ENCODE measurements at places on chromosomes 7 and 10.
A peak's percentile ranks its signal among the peaks of the same experiment; 100 is the strongest.

DNA sequence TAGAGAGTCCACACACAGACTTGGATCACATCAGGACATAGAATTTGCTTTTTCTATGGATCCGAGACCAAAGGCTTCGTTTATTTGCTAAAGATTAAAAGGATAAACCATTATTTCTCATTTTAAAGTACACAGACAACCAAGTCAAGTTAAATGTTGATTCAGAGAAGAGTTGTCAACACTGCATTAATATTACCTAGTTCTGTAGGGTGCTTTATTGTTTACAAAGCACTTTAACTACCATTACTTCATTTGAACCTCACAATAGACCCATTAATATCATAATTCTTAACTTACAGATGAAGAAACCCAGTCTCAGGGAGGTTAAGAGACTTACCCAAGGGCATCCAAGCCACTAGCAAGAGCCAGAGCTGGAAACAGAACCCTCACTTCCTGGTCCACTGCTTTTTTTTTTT, 43.2 kb upstream of the GSAP start:
- no peak for DNase-seq
- H3K27ac ChIP-seq, result no peak overlapping the region
- no peak overlapping the region for H3K4me3 ChIP-seq

- no peak overlapping the region for H3K27ac ChIP-seq
- DNase-seq, result no peak
- H3K4me3 ChIP-seq, result no peak overlapping the region
- H3K4me1 ChIP-seq, result no peaks in the 10 kb centered on the region
- H3K36me3 ChIP-seq, result no peaks in the 10 kb centered on the region
- H3K27me3 ChIP-seq, result no peaks in the 10 kb centered on the region
Observed at GRCh38 chr7:140159497-140159896, 17.3 kb downstream of the KDM7A start.

- no peak overlapping the region for H3K4me3 ChIP-seq
- DNase-seq, result no peak
- no peak overlapping the region for H3K27ac ChIP-seq
- no peaks in the 10 kb centered on the region for H3K4me1 ChIP-seq
Observed at GRCh38 chr7:48011323-48011722, 17.6 kb downstream of the SUN3 start.

GRCh38 chr7:32881074-32881982, 10.2 kb downstream of the KBTBD2 start:
- DNase-seq, result no peak
- H3K36me3 ChIP-seq, result no peaks in the 10 kb centered on the region
- H3K4me1 ChIP-seq, result no peaks in the 10 kb centered on the region
- no peaks in the 10 kb centered on the region for H3K27me3 ChIP-seq
- no peak overlapping the region for H3K4me3 ChIP-seq

- H3K4me1 ChIP-seq, result no peaks in the 10 kb centered on the region
- no peak overlapping the region for H3K27ac ChIP-seq
- H3K4me3 ChIP-seq, result no peak overlapping the region
- H3K27me3 ChIP-seq, result no peaks in the 10 kb centered on the region
Observed at GRCh38 chr10:28111712-28112111, 112.8 kb upstream of the ODAD2 start.

DNA sequence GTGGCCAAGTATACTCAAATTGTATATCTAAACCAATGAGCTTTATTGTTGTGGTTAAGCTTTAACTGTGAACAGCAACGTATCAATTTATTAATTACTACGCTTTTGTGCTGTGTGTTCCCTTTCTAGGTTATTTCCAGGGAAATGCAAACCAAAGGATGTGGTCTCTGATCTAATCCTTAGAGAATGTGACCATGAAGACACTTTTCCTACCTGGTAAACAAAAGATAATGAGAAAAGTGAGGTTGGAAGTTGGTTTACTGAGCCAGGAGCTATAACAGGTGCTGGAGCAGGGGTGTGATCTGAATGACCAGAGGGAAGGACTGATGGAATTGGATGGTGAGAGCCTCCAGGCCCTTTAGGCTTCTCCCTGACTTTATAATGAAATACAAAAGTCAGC, 25.4 kb upstream of the CALU start:
- DNase-seq, result no peak
- no peak overlapping the region for H3K27ac ChIP-seq

DNA sequence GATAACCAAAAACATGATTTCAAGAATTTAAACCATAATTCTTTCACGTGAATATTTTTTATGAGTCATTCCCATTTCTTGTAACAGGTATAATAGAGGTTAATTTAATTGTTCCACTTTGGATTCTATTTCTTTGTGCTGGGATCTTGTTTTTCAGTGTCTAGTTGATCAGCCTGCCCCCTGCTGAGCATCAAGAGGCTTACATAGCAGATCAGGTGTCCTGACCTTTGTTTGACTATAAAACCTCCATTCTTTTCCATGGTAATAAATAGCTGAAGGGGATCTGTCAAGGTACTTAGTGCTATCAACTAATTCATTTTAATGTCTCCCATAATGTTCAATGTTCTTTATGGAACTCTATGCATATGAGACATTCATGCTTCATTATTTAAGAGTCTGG, 4.9 kb downstream of the COL17A1 start:
- H3K4me1 ChIP-seq, result peaks cover 7% of the 10 kb centered on the region
- H3K27me3 ChIP-seq, result no peaks in the 10 kb centered on the region
- no peaks in the 10 kb centered on the region for H3K36me3 ChIP-seq
- no peak overlapping the region for H3K4me3 ChIP-seq
- DNase-seq, result no peak
- H3K27ac ChIP-seq, result no peak overlapping the region

DNA sequence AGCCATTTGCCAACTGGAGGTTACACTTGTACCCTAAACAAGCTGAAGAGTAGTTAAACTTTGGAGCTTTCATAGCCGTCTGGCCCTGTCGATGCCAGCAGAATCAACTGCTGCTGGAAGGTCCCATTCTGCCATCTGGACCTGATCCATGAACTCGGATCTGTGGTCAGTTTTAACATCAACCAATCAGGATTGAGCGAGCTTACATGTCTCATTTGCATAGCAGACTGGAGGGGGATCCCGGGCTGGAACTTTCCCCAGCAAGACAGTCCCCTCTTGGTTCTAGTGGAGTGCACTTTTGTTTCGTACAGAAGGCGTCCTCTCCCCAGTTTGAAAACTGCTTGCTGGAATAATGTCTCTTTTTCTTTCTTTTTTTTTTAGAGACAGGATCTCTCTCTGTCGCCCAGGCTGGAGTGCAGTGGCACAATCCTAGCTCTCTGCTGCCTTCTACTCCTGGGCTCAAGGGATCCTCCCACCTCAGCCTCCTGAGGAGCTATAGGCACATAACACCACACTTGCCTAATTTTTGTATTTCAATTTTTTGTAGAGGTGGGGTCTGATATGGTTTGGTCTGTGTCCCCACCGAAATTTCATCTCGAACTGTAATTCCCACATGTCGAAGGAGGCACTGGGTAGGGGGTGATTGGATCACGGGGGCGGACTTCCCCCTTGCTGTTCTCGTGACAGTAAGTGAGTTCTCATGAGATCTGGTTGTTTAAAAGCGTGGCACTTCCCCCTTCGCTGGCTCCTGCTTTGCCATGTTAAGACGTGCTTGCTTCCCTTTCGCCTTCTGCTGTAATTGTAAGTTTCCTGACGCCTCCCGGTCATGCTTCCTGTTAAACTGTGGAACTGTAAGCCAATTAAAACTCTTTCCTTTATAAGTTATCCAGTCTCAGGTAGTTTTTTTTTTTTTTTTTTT, 42.8 kb upstream of the SEPHS1 start:
- H3K27ac ChIP-seq, result no peak overlapping the region
- peaks cover 4% of the 10 kb centered on the region for H3K4me1 ChIP-seq
- no peak overlapping the region for H3K4me3 ChIP-seq
- H3K27me3 ChIP-seq, result no peaks in the 10 kb centered on the region

DNA sequence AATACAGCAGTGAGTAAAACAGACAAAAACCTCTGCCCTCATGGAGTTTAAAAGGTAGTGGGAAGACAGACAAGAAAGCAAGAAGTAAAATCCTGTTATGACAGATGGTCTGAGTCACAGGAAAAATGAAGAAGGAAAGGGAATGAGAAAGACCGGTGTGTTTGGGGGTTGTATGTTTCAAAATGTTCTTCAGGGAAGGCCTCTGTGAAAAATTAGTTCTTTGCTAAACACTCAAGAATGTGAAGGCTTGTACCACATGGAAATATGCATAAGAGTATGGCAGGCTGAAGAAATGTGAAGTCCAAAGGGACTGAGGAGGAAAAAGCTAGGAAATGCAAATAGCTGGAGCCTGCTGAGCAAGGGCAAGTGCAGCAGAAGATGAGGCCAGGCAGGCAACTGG, 315.9 kb upstream of the SEMA3A start:
- H3K4me1 ChIP-seq, result no peaks in the 10 kb centered on the region
- H3K4me3 ChIP-seq, result no peak overlapping the region
- DNase-seq, result no peak
- H3K27me3 ChIP-seq, result no peaks in the 10 kb centered on the region
- H3K27ac ChIP-seq, result no peak overlapping the region

GRCh38 chr7:44144968-44145478, 3.9 kb upstream of the MYL7 start:
- H3K27me3 ChIP-seq, result peaks cover 8% of the 10 kb centered on the region
- H3K36me3 ChIP-seq, result no peaks in the 10 kb centered on the region

GRCh38 chr7:19589446-19589845, 119.4 kb downstream of the POLR1F start:
- DNase-seq, result no peak
- H3K4me3 ChIP-seq, result no peak overlapping the region
- no peaks in the 10 kb centered on the region for H3K36me3 ChIP-seq
- H3K27me3 ChIP-seq, result no peaks in the 10 kb centered on the region
- no peaks in the 10 kb centered on the region for H3K4me1 ChIP-seq

GRCh38 chr7:6020371-6021286, 10.5 kb upstream of the ANKRD61 start:
- no peaks in the 10 kb centered on the region for H3K4me1 ChIP-seq
- H3K27ac ChIP-seq, result no peak overlapping the region
- H3K27me3 ChIP-seq, result no peaks in the 10 kb centered on the region
- H3K4me3 ChIP-seq, result no peak overlapping the region

DNA sequence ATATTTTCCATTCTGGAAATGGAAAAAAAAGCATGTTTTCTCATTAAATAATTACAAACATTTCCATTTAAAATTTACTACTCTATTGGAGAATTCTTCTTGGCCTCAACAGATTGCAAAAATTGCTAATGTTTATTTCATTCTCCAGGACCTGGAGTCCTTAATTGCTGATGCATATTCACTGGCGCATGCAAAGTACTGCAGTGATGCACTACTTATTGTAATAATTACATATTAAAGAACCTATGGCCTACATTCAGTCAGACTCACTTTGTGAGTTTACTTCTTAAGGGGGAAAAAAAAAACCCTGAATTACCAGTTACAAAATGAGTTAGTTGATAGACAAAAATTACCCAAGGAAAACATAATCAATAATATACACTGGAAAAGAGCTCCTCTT, 391.0 kb upstream of the LRRTM3 start:
- no peaks in the 10 kb centered on the region for H3K36me3 ChIP-seq
- no peaks in the 10 kb centered on the region for H3K4me1 ChIP-seq

- H3K36me3 ChIP-seq, result no peaks in the 10 kb centered on the region
- H3K4me3 ChIP-seq, result no peak overlapping the region
- no peak overlapping the region for H3K27ac ChIP-seq
- no peaks in the 10 kb centered on the region for H3K27me3 ChIP-seq
- peak; percentile 47 for DNase-seq
Observed at GRCh38 chr7:5704534-5704922, 76.9 kb downstream of the RNF216 start.

GRCh38 chr7:34751725-34752643, 94.0 kb downstream of the NPSR1 start:
- no peaks in the 10 kb centered on the region for H3K27me3 ChIP-seq
- H3K4me3 ChIP-seq, result no peak overlapping the region
- H3K27ac ChIP-seq, result no peak overlapping the region
- no peaks in the 10 kb centered on the region for H3K4me1 ChIP-seq
- DNase-seq, result no peak
- H3K36me3 ChIP-seq, result no peaks in the 10 kb centered on the region

- no peaks in the 10 kb centered on the region for H3K36me3 ChIP-seq
- H3K4me1 ChIP-seq, result no peaks in the 10 kb centered on the region
- DNase-seq, result no peak
- no peak overlapping the region for H3K27ac ChIP-seq
- no peaks in the 10 kb centered on the region for H3K27me3 ChIP-seq
- H3K4me3 ChIP-seq, result no peak overlapping the region
Observed at GRCh38 chr10:104479906-104480593, 126.4 kb downstream of the CFAP58 start.

DNA sequence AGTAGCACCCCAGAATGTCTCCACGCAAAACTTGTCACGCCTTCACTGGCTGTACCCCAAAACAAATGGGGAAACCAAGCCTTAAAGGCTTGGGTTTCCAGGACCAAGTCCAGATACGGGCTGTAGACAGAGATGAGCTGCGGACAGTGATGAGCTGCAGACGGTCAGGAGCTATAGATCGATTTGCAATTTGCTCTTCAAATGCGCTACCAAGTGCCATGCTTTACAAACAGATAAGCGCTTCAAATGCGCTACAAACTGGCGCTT, 658 bp upstream of the SGCE start:
- no peaks in the 10 kb centered on the region for H3K27me3 ChIP-seq
- H3K36me3 ChIP-seq, result no peaks in the 10 kb centered on the region
- DNase-seq, result no peak
- no peak overlapping the region for H3K27ac ChIP-seq

GRCh38 chr7:81745637-81746036, 24.2 kb downstream of the HGF start:
- H3K36me3 ChIP-seq, result no peaks in the 10 kb centered on the region
- DNase-seq, result no peak
- H3K4me3 ChIP-seq, result no peak overlapping the region

DNA sequence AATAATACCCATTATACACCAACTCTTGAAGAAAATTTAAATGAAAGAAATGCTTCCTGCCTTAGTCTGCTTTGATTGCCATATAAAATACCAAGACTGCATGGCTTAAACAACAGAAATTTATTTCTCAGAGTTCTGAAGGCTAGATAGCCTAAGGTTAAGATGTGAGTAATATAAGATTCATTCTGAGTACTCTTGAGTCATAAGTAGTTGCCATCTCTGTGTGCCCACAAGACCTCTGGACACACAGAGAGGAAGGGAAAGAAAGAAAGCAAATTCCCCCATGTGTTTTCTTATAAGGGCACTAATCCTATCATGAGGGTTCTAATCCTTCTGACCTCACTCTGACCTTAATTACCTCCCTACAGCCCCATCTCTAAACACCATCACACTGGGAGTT, 201.2 kb downstream of the PTN start:
- no peak overlapping the region for H3K27ac ChIP-seq
- H3K4me3 ChIP-seq, result no peak overlapping the region
- H3K4me1 ChIP-seq, result no peaks in the 10 kb centered on the region
- no peaks in the 10 kb centered on the region for H3K36me3 ChIP-seq
- no peaks in the 10 kb centered on the region for H3K27me3 ChIP-seq
- no peak for DNase-seq

GRCh38 chr7:97011104-97011503, 5.8 kb downstream of the DLX6 start:
- H3K27ac ChIP-seq, result no peak overlapping the region
- no peak for DNase-seq
- H3K27me3 ChIP-seq, result peaks cover 92% of the 10 kb centered on the region
- H3K4me1 ChIP-seq, result peaks cover 2% of the 10 kb centered on the region
- no peaks in the 10 kb centered on the region for H3K36me3 ChIP-seq

- no peak for DNase-seq
- no peaks in the 10 kb centered on the region for H3K36me3 ChIP-seq
Observed at GRCh38 chr10:23540401-23541030, 101.6 kb downstream of the OTUD1 start.

All from iPS DF 6.9 (cell line).